Inflammatory macrophage treated with lipopolysaccharide for 4 hours (primary cell): ENCODE measurements at places on chromosomes 4 and X.
A peak's percentile ranks its signal among the peaks of the same experiment; 100 is the strongest.

- no peak for DNase-seq
Observed at GRCh38 chr4:42397635-42398170, 415 bp downstream of the SHISA3 start.

- no peak for DNase-seq
Observed at GRCh38 chr4:16889945-16890344, 8.5 kb downstream of the LDB2 start.

DNA sequence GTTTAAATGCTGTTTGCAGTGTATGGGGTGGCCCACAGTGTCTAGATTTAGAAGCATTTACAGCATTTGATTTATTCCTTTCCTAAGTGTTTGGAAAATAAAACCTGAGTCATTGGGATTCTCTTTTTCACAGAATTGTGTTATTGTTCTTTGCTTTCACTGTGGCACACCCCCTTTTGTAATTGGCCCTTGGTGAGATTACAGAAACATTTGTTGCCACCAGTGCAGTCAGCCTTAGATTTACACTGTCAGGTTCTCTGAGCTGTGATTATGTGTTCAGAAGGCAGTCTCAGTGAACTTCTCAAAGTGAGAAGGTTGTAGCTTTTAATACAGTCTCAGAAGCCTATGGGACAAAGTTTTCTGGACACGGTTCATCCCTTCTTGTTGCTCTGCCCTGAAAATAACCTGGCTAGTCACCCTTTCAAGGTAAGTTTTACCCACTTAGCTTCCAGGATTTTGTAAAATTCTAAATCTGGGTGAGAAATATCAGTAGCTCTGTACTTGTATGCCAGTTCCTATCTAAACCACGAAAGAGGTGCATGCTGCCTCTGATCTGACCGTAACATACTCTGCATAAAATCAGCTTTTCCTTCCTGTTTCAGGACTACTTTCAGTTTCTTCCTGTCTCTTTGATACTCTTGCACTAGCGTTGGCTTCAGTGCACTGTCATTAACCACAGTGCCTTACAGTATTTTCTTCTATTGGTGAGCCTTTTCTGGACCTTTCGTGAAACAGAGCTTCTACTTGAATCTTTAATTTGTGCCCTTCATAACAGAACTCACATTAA lies 12.6 kb downstream of the RUFY3 start:
- peak; percentile 87 for DNase-seq

GRCh38 chr4:39763714-39764572 lies 66.0 kb downstream of the UBE2K start:
- DNase-seq: no peak

DNA sequence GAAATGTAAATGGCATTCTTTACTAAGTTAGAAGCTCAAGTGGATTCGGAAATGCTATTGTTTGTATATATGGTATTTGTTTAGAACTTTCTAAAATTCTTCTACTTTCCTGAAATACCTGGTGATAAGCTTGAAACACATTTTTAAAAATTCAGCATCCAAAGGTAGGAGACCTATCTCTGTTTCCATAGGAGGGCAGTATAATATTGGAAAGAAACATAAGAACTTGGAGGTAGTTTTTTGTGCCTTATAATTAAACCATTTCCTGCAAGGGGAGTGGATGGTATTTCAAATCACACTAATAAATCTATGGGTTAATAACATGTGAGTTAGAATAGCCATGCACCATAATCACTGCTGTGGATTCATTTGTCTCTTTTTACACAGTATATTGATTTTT lies 217.4 kb upstream of the AADAT start:
- DNase-seq: no peak

- no peak for DNase-seq
Observed at GRCh38 chr4:189519186-189519585, 421.5 kb upstream of the FRG1 start.

- no peak for DNase-seq
Observed at GRCh38 chrX:116194649-116195048, 24.1 kb downstream of the AGTR2 start.

DNA sequence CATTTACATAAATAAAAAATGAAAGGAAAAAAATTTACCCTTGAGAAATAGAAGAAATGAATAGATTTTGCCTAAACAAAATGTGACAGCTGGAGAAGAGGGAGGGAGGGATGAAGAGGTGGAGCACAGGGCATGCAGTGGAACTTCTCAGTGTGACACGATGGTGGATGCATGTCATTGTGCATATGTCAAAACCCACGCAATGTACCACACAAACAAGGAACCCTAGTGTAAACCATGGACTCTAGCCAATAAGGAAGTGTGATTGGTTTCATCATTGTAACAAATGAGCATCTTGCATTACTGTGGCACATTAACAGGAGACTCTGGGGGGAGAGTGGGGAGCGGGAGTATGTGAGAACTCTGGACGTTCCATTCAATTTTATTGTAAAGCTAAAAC lies 58.6 kb downstream of the GATB start:
- peak; percentile 62 for DNase-seq

DNA sequence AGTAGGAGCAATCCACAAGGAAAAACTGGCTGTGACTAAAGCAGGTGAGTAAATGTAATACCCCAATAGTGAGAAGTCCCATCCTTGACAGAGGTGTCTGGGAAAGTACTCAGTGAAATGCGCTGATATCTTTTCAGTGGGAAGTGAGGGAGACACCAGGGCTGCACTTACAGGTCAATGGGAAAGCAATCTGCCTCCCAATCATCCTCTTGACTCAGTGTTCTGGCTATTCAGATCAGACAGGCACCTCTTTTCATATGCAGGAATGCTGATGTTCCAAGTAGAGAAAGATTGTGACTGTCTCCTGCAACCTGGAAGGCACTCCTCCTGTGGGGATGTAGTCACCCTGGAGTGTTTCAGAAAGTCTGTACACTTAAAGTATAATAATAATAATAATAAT lies 39.9 kb upstream of the SPIN2A start:
- DNase-seq: no peak

DNA sequence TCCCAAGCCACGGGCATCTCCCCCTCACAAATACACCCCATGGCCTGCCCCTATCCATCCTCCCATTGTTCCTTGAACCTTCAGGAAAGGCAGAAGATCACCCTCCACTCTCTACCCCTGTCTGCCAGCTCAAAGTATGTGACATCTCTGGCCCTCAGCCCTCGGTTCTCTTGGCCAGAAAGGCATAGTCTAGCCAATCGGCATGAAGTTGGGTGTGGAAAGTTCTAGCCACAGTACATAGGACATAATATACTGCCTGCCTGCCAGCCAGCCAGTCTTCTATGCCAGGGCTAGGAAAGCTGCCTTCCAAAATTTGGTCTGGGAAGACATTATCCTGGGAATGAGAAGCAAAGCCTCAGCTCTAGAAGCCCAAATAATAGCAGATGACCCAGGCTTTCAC lies 3.2 kb upstream of the PLP1 start:
- no peak for DNase-seq

- no peak for DNase-seq
Observed at GRCh38 chr4:40065010-40065409, 8.4 kb downstream of the N4BP2 start.

DNA sequence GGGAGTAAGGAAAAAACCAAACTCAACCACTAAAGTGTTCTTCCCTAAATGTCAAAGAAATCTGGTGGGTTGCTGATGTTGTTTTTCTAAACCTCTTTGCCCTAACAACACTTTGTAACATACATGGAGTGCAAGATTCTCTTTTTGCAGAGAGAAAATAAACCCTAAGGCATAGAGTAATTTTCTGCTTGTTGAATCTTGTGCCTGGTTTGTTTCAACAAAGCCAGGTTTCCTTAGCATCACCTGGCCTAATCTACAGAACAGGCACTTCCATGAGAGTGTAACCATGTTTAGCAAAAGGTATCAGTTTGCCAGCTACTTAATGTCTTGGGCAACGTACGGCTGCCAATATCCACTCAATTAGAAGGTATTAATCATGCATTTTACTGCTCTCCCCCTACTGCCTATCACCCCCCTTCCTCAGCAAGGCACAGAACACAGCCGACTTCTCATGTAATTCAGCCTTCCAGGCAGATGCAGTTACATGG lies 219.2 kb downstream of the MAML3 start:
- DNase-seq: no peak

GRCh38 chr4:149790172-149790907 lies 25.3 kb downstream of the IQCM start:
- no peak for DNase-seq
